ENCODE measurements at places on chromosomes 11 and 22.

DNA sequence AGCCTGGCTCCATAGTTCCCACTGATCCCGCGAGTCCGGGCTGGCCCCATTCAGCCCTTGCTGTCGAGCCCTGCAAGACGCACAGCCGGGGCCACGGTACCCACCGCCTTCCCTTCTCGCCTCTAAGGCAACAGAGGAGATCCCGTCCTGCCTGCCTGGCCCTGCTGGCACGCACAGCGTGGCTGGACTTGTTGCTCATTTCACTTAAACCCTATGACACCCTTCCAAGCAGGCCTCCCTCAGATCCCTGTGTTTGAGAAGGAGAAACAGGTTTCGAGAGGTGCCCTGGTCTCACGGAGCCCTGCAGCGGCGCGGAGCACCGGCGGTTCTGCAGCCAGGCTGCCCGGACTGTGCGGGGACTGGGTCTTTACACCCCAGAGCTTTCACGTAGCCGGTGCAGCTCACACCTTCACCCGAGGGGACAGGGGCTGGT, 1048.4 kb downstream of the BRD1 start:
- no peak for DNase-seq

DNA sequence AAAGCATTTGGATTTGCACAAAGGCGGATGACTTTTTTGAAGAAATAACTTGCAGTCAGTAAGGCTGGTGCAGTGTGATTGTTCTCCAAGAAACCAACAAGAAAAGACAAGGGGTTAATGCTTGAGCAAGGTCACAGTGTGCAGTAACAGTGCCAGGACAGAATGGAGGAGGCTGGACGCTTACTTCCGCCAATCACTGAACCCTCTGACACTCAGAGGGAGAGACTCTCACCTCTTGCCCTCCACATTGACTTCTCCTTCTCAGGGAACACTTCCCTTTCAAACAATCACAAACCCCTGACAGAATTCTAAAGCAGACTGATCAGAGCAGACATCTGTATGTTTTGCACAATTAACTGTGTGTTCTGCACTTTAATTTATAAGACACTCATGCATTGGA, 228.4 kb downstream of the BLID start:
- no peak for DNase-seq

DNA sequence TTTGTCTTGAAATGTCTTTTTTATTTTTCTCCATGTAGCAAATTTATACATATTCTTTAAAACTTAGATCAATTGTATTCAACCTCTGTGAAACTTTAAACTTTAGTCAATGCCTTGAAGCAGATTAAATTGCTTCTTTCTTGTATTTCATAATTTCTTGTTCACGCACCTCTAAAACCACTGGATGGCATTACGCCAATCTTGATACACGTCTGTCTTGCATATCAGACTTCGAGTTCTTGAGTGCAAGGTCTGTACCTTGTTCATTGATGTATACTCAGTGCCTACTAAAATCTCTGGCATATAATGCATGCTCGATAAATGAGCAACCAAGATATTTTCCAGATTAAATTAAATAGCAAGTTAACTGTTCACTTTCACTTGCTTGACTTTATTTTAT, 236.8 kb downstream of the CASP12 start:
- no peak for DNase-seq

GRCh38 chr11:71420455-71421241, 27.5 kb downstream of the DHCR7 start:
- no peak for DNase-seq

DNA sequence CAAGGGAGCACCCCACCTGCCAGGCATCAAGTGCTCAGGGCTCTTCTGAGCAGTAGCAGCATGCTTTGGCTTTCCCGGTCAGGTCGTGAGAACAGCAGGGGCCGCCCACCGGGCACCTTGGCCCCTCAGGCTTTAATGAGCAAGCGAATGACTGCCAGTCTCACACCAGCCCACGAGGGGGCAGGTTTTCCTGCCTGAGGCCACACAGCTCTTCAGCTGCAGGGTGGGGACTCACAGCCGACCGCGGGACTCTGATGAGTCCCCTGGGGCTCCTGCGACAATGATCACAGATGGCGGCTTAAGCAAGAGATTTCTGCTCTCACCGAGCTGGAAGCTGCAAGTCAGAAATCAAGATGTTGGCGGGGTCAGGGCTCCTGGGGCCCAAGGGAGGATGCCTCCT, 14.3 kb upstream of the FGF19 start:
- no peak for DNase-seq

- DNase-seq, result peak; percentile 52
Observed at GRCh38 chr11:62539238-62539925, 7.2 kb downstream of the AHNAK start.

DNA sequence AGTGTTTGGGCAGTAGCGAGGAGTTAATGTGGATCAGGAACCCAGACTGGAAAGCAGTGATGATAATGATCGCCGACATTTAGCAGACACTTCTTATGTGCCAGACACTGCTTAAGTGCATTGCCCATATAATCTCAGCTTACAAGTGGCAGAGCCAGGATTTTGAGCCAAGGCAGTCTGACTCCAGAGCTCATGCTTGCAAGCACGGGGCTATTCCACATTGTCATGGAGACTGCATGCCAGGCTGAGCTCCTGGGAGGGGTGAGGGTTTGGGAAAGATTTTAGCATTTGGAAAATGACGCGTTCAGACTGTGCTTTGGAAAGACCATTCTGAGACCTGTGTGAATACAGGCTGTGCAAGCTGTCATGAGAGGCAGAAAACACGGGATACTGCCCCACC, 302.7 kb downstream of the DDX10 start:
- DNase-seq, result no peak

DNA sequence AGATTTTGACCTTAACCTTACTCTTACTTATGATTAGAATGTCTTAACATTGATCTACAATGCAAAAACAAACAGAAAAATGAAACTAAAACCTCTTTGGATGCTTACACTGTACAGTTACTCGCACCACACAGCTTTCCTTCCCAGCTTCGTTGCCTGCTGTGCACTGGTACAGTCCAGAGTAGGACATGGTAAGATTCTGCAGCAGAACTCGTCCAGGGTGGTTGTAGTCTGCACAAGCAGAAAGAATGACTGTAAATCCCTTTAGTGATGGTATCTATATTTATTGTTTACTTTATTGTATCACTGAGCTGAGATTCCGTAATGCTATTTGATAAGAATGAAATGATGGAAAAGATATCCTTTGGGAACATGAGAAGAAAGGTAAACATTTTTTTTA, 21.0 kb upstream of the HSPA8 start:
- DNase-seq, result no peak

DNA sequence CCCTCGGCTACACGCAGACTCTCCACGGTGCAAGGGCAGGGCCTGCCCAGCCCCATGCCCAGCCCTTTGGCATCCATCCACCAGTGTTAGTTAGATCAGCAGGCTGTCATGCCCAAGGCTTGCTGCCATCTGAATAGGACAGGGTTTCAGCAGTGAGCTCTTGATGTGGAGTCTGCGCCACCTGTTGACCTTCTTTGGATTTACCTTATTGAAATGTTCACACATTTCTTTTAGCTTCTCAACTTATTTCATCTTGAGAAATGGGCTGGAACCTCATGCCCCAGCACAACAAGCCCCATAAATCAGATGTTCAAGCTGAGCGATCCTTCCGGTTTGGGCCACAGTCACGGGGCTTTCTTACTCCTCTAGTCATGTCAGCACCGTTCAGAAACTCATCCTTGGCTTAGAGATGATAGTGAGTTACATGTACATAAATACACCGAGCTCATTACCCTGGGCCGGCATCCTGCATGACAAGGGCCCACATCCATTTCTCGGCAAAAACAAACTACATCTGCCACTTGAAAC, 61.7 kb downstream of the PARVB start:
- no peak for DNase-seq

- DNase-seq, result no peak
Observed at GRCh38 chr11:93194673-93195291, 3.0 kb downstream of the SLC36A4 start.

GRCh38 chr22:28925916-28926315, 42.5 kb downstream of the ZNRF3 start:
- DNase-seq, result no peak
